Activated CD4-positive, alpha-beta T cell treated with anti-CD3 and anti-CD28 coated beads, Interleukin-2, amount 10 ng/mL, durations not matched to agents 24 days and 14 days (primary cell): ENCODE measurements at places on chromosomes 4 and X. TPM values are rescaled to one million over a fixed set of nuclear protein-coding genes. Genes with fewer than 3 reads are reported as not detected.

DMP1 gene
- total RNA-seq: not detected in 2 replicates

NUP62CL gene
- total RNA-seq: 1.1 and 1.2 TPM in 2 replicates

ZAR1 gene
- not detected in 2 replicates for total RNA-seq

MSX1 gene
- total RNA-seq: not detected in 2 replicates

TEX13C gene
- not detected in 2 replicates for total RNA-seq

CENPC gene
- 25.7 and 28.3 TPM in 2 replicates for total RNA-seq

LRRC66 gene
- total RNA-seq: 0.05 TPM in 2 replicates

SH2D1A gene
- 51.7 and 53.9 TPM in 2 replicates for total RNA-seq
